Calu3 (cell line): ENCODE measurements at places on chromosomes 5 and 9. TPM values are rescaled to one million over a fixed set of nuclear protein-coding genes. Genes with fewer than 3 reads are reported as not detected.

CDO1 gene
- not detected in 2 replicates for total RNA-seq

MLANA gene
- not detected in 2 replicates for total RNA-seq

ZDHHC11B gene
- total RNA-seq, result 2.2 and 3.0 TPM in 2 replicates

TAF1L gene
- total RNA-seq, result not detected in 2 replicates

LHFPL2 gene
- total RNA-seq, result 30.9 and 43.6 TPM in 2 replicates

CKMT2 gene
- 0.24 TPM in 1 of 2 replicates, not detected in the other for total RNA-seq

GRCh38 chr5:143506836-143507552 is 103.5 kb upstream of the NR3C1 start:
- DNase-seq, result peak; percentile 64

- DNase-seq, result no peak
These were observed 52.5 kb downstream of the UIMC1 start for GRCh38 chr5:176954050-176954449.

- peak; percentile 82 for DNase-seq
These were observed 560.7 kb downstream of the HTR1A start for GRCh38 chr5:63401436-63402046.

GRCh38 chr5:73327908-73328455 is 120.6 kb downstream of the FOXD1 start:
- no peak for DNase-seq

GRCh38 chr5:114782177-114782576 is 387.5 kb downstream of the TRIM36 start:
- DNase-seq, result no peak

GRCh38 chr5:139188558-139189270 is 9.5 kb downstream of the SIL1 start:
- no peak for DNase-seq

DNA sequence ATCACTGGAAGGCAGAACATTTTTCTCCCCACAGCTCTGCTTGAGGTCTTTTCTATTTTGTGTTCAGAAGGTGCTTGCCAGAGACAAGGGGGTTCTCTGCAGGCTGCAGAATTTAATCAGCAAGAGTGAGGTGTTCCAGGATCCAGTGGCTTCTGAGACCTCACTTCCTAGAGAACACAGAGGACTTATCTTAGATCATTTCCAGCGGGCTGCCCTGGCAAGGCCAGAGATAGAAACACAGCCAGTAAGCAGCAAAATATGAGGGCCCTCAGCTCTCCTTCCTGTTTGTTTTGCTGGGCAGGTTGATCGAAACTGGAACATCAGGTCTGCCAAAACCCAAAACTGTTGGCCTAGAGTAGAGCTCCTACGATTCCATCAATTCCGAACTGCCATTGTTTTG is 187.3 kb downstream of the DIRAS2 start:
- DNase-seq, result no peak

DNA sequence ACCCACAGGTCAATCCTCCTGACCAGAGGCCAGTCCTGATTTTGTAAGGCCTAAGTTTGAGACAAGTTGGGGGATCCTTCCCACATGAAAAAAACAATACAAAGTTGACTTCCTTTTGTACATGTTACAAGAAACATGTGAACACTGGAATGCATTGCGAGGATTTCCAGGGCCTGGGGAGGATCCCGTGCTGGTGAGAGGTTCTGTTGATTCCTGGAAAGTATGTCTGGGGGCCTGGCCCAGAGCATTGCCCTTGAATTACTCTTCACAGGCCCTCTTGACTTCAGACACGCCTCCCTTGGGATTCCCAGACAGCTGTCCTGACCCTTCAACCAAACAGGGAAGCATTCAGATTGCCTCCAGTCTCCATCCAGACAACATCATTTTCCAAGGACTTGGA is 234.2 kb upstream of the IRX2 start:
- DNase-seq, result no peak

GRCh38 chr5:179812135-179812825 is 5.6 kb upstream of the MGAT4B start:
- no peak for DNase-seq

DNA sequence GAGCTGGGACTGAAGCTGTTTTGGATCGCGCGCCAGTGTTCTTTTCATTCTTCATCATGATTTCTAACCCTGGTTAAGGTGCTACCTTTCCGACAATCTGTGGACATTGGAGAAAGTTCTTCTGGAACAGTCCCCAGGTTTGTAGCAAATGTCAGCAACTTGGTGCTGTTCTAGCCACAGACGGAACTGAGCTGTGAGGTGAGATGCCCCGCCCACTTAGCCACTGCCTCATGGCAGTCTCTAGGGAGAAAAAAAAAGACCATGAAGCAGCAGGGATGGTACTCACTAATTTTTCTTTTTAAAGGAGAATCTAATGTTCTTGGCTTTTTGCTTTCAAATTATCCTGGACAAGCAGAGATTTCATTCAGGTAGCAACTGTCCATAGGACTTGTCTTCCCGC is 72.1 kb upstream of the STK32A start:
- DNase-seq, result no peak

DNA sequence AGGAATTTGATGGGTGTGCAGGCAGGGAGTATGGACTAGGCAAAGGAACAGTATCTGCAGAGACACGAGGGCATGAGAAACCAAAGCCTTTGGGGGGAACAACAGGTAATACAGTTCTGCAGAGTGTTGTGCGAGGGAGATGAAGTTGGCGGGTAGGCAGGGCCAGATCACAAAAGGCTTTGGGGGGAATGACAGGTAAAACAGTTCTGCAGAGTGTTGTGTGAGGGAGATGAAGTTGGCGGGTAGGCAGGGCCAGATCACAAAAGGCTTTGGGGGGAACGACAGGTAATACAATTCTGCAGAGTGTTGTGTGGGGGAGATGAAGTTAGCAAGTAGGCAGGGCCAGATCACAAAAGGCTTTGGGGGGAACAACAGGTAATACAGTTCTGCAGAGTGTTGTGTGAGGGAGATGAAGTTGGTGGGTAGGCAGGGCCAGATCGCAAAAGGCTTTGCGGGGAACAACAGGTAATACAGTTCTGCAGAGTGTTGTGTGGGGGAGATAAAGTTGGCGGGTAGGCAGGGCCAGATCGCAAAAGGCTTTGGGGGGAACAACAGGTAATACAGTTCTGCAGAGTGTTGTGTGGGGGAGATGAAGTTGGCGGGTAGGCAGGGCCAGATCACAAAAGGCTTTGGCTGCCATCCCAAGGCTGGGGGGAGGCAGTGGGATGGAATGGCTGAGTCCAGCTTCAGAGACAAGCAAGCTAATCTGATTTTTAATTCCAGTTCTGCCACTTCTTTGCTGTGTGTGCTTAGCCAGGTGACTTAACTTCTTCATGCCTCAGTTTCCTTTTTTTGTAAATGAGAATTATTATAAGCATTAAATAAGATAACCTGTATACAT is 33.0 kb downstream of the FRMPD1 start:
- DNase-seq, result no peak
